ENCODE measurements at places on chromosomes 1 and 21. TPM values are rescaled to one million over a fixed set of nuclear protein-coding genes. Genes with fewer than 3 reads are reported as not detected.

DNA sequence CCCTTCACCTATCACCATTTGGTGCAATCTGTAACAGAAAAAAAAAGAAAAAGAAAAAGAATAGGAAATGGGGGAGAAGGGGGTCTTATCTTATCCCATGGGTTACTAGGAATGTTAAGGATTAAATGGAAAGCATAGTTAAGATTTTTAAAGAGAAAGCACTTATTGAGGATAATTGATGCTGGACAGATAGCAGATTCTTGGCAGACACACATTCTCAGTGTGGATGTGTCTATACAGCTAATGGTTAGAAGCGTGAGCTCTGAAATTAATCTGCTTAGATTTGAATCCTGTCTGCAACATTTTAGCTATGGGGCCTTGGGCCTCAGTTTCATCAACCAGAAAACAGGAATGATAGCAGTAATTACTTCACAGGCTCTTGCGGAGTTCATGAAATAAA, 67.1 kb downstream of the SSBP3 start:
- no peak for DNase-seq

GRCh38 chr1:10415211-10415930, 14.9 kb upstream of the CENPS start:
- DNase-seq, result peak; percentile 17

DNA sequence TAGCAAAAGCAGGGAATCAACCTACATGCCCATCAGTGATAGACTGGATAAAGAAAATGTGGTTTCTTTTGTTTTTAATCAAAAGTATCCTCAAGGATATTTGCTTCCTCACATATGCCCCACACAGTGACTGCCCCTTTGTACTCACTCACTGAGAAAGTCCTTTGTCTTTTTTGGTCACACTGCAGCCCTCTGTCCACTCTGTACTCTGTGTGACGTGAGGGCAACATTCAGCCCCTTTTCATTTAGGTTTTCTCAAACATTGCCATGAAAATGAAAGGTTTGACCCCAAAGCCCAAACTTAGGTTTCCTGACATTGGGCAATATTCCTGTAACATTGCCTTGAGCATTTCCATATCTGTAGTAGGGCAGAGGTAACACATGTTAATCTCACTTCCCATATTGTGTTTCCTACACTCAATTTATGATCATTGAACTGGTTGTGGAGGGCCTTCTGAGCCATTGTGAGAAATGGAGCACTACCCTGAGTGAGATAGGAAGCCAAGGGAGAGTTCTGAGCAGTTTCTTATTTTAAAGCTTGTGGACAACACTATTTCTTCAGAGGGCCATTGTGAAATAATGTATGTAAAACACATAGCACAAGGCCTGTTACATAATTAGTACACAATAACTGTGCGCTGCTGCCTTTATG, 501.9 kb upstream of the C1orf87 start:
- DNase-seq, result no peak

SLC6A17 gene
- not detected for total RNA-seq

GRCh38 chr1:115426231-115426771, 88.3 kb upstream of the NGF start:
- DNase-seq, result no peak

DNA sequence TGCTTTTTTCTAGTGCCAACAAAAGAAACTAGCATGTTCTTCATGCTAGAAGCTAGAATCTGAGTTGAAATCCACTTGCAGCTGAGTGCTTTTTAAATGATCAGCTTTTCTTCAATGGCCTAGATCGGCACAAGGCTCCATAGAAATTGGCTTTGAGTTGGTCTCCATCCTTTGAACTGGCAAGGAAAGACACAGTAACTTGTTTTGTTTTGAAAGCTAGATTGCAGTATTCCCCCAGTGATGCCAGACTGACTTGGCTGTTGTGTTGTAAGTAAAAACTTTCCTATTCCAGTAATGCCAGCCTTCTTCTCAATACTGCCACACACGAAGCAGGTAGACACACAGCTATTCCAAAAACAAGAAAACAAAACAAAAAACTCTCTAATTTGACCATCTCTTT, 139.1 kb downstream of the FMN2 start:
- DNase-seq, result no peak

DNA sequence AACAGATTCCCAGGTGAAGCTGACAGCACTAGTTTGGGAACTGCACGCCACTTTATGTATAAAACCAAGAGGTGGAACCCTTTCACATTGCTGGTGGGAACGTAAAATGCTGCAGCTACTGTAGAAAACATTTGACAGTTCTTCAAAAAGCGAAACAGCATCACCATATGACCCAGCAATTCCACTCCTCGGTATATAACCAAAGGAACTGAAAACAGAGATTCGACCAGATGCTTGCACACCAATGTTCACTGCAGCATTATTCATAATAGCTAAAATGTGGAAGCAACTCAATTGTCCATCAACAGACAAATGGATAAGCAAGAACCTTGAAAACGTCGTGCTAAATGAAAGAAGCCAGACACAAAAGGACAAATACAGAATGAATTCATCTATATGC, 17.5 kb downstream of the RSPH1 start:
- peak; percentile 40 for DNase-seq

All from B cell (primary cell).